ENCODE measurements at places on chromosomes 7 and 10.
A peak's percentile ranks its signal among the peaks of the same experiment; 100 is the strongest.

DNA sequence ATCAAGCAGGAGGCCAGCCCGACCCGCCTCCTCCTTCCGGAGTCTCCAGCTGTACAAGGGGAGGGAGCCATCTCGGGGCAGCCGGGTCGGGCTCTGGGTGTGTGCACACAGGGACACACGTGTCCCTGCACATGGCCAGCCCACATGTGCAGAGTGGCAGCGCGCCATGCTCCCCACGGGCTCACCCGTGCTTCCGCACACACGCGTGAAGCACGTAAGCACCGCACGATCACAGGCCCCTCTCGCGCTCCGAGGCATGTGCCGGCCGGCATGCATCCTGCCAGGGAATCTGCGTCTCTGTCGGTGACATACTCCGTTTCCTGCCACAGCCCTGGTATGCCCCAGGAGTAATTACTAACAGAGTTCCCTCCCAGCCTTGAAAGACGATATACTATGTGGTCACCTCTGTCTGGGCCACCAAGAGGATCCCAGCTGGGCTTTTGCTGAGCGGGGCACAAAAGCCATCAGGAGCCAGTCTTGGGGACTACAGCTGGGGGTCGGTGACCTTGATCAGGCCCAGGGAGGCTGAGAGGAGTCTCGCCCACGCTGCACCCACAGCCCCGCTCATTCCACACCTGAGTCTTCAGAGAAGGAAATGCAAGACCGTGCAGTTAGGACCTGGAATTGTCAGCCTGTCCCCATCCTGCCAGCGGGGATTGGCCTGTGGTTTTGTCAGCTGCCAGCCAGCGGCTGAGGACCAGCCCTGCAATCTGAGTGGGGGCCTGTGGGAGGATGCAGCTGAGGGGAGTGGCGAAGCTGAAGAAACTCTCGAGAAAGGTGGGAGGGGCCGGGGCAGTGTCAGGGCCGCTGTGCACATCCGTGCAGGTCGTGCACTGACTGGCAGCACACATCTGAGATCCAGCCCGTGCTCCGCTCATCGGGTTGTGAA is 11.0 kb upstream of the LFNG start:
- DNase-seq: peak; percentile 76

GRCh38 chr7:108083980-108084379 is 46.2 kb downstream of the LAMB4 start:
- no peak for DNase-seq

DNA sequence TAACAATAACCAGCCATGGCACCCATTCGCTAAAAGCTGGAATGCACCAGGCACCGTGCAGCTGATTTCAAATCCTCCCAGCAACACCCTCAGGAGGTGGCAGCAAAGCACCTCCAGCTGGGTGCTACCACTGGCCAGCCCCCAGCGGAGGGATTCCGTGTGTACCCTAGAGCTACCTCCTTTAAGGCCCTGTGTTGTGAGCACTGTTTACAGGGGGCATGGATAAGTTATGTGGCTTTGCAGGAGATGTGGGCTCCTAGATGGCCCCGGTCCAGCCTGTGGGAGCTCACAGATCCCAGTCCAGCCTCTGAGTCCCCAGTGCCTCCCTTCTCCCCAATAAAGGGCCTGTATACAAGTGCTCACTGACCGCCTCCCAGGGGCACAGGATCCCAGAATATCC is 27.1 kb downstream of the TNRC18 start:
- DNase-seq: peak; percentile 57

GRCh38 chr7:87354749-87355148 is 9.3 kb downstream of the CROT start:
- DNase-seq: no peak

DNA sequence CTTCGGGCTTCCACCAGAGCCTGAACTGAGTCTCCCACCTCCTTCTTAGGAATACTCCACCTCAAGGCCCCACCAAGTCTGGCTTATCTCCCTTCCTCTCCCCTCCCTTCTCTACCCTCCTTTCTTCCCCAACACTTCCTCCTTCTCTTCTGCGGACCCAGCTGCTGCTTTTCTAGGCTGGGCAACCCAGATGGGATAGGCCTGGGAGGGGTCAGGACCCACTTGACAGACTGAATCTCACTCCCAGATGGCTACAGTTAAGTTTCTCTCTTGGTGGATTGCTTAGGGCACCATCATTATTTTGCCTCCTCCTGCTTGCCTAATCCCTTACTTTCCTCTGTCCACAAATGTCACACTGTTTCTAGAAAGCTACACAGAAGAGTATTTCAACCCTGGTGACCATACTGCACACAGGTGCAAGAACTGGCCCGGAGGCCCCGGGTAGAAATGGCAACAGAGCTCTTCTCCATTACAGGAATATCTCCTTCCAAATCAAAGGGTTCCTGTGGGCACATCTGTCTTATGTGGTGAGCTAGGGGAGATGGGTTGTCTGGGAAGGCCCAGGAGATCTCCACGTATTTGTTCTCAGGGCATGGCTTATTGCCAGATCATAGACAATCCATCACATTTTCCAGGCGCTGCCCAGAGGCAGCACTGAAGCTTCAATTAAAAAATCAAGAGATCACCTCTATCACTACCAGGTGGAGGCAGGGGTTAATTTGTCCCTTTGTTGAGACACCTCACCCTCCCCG is 5.1 kb upstream of the HOXA11 start:
- no peak for DNase-seq

- DNase-seq: no peak
Measured at GRCh38 chr10:49207113-49207512, 18.9 kb upstream of the TMEM273 start.

GRCh38 chr10:13839430-13839990 is 252.7 kb downstream of the PRPF18 start:
- no peak for DNase-seq
